ENCODE measurements at places on chromosomes 6 and 20.

DNA sequence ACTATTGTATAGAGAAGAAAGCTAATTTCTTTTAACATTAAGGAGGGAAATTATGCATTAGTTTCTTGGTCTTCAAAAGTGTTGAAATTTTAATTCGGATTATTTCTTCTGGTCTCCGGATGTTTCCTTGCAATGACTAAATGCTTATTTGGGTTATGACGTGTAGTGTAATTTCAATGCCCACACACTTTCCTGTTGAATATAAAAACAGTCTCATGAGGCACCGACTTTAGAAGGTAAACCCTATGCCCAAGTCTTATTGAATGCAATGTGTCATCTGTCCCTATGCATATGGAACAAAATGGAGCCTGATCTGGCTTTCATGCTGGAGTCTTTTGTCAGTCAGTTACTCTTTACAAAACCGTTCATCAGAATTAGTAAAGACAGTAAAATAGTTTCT lies 17.7 kb downstream of the GJA1 start:
- no peak for DNase-seq

GRCh38 chr6:113971741-113972140 lies 793 bp upstream of the HDAC2 start:
- no peak for DNase-seq

DNA sequence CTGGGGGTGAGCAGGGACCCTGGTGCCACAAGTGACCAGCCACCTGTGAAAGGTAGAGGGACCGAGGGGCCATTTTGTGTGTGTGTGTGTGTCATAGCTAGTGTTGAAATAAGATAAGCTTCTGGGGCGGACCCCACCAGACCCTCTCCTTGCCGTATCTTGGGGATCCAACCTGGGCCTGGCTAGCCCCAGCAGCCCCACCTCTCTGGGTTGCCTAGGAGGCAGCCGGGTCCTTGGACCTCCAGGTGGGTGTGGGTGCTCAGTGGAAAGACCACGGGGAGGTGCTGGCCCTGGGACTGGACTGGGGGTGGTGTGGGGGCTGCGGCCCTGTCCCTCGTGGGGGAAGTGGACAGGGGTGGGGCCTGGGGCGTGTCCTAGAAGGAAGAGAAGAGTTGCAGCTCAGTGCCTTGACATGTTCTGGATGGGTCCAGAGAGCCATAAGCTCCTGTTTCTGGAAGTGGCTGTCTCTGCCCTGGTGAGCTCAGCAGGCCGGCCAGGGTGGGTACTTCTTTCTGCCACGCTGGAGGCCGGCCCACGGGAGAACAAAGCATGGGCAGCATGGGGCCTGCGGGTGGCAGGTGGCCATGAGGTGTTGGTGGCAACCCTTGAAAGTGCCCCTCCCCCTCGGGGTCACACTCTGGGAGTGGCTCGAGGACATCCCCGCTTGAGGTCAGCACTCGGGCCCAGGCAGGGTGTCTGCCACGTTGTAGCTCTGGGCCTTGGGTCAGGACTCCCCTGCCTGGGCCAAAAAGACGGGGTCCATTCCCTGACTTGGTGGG lies 8.4 kb downstream of the RBBP8NL start:
- DNase-seq = no peak

DNA sequence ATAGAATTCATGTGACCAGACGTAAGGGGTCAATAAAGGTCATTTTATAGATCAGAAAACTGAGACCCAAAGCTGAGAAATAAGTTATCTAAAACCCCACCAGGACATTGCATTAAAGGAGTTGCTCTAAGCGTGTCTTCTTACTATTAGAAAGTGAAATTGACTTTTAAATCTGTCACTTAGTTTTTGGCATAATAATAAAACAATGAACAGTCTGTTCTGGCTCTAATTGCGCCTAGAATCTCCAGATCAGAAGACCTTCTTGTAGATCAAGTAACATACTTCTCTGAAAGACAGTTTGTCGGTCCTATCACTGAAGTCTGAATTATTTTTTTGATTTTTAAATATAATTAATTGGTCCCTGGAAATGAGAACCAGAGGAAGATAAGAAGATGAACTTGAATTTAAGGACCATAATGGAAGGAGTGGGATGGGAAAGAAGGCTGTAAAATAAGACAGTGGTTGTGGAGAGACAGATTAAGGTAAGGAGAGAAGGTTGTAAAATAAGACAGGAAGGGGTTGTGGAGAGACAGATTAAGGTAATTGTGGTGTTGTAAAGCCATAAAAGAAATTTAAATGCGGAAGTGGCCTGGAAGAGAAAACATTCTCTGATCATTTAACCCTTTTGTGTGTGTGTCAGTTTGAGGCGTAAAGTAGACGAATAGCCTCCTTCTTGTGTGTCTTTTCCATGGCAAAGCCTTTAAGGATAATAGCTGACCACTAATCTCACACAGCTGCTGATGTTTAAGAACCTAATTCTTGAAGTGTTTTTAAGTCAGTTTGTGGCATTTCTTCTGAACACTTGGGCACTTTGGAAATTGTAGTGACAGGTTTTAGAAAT lies 20.1 kb downstream of the TOP1 start:
- DNase-seq = no peak

- DNase-seq = no peak
These were observed 179.1 kb downstream of the SYNDIG1 start for GRCh38 chr20:24648481-24648880.

DNA sequence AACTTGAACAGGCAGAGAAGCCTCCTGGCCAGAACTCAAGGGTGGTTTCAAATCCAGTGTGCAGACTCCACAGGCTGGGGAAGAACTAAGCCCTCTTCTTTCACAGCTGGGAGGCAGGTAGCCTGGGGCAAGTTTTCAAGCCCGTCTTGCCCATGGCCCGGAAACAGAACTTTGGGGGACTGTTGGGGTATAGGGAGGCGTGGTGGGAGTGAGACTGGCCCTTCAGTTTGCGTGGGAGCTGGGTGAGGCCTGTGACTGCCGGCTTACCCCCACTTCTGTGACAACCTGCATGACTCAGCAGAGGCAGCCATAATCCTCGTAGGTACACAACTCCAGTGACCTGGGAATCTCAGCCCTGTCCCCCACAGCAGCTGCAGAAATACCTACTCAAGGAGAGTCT lies 1125.7 kb downstream of the HACE1 start:
- DNase-seq = no peak
